ENCODE measurements at places on chromosomes 11 and 22.

DNA sequence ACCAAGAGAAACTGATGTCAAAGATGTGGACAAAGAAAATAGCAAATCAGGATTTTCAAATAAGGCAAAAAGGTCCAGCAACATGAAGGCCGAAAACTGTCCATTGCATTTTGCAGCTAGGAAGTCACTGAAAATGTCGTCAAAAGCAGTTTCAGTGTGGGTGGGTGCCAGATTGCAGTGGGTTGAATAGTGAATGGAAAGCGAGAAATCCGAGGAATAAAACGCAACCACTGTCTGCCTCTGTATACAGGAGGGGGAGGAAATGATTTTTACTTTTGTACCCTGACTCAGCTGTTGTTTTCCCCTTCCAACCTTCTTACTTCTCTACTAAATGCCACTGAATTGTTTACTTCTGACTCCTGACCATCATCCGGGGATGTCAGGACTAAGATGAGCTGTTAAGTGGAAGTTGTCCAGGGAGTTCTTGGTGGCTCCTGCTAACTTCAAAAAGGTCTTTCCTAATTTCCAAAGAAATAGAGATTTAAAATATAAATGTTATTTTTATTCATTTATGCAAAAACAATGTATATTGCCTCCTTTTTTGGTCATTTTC is 64.9 kb upstream of the BIRC3 start:
- DNase-seq: no peak

- no peak for DNase-seq
Observed at GRCh38 chr11:69917529-69917928, 98.3 kb upstream of the FGF3 start.

DNA sequence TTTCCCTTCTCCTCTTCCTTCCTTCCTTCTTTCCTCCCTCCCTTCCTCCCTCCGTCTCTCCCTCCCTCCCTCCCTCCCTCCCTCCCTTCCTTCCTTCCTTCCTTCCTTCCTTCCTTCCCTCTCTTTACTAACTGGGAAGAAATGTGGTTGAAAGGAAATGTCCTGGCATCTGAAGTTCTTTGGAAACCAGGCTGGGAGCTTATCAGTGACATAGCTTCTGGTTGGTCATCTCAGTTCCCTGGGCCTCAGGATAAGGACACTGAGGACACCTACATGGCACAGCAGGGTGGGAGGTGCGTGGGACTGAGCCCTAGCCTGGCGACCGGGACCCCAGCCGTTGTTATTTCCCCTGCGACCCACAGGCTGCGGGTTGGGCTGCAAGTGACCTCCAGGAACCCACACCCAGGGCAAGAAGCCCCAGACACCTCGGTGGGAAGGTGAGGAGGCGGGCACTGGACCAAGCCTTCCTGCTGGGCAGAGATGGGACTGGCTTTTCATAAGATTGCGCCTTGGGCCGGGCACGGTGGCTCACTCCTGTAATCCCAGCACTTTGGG is 1486.5 kb downstream of the TBC1D22A start:
- DNase-seq: no peak

DNA sequence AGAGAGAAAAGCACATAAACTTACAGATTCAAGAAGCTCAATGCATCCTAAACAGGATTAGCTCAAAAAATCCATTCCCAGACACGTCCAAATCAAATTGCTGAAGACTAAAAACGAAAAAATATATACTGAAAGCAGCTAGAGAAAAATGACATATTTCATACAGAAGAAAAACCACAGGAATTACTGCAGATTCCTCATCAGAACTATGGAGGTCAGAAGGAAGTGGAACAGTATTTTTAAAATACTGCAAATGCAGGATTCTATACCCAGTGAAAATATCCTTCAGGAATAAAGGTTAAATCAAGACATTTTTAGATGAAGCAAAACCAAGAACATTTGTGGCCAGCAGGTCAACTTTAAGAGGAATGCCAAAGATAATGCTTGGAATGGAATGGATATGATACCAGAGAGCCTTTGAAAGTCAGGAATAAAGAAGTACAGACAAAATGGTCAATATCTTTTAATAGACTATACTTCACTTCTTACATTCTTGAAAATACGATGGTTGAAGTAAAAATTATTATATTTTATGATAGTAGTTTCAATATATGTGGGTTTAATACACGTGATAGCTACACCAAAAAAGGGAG is 352.9 kb downstream of the CTTN start:
- no peak for DNase-seq

GRCh38 chr22:20383538-20383937 is 10.4 kb upstream of the ZNF74 start:
- DNase-seq: no peak

- no peak for DNase-seq
Observed at GRCh38 chr11:19445771-19446170, 205.0 kb upstream of the E2F8 start.

GRCh38 chr11:117826190-117826570 is 1.6 kb upstream of the FXYD2 start:
- peak; percentile 2 for DNase-seq

DNA sequence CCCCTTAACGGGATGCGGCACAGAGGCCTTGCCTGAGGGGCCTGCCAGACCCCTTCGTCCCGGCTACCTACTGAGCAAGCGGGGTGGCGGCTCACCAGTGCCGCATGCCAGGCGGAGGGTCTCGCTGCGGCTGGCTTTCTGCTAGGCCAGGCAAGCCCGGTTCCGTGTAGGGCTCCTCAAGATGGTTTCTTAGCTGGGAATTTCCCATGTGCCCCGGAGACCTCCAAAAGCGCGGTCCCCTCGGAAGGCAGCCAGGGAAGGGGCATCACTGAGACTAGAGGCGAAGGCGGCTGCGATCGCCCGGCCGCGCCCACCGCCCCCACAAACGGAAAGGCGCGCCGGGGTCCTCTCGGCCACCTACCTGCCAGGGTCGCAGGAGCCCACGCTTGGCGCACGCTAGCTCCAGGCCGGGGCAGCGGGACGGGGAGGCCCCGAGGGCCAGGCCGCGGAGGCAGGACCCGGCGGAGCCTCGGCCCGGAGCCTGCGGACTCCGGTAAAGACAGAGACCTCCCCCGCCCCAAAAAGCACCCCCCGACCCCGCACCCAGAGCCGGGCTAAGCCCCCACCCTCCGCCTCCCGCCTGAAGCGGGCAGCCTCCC is 23.8 kb downstream of the MICAL3 start:
- DNase-seq: peak; percentile 48

DNA sequence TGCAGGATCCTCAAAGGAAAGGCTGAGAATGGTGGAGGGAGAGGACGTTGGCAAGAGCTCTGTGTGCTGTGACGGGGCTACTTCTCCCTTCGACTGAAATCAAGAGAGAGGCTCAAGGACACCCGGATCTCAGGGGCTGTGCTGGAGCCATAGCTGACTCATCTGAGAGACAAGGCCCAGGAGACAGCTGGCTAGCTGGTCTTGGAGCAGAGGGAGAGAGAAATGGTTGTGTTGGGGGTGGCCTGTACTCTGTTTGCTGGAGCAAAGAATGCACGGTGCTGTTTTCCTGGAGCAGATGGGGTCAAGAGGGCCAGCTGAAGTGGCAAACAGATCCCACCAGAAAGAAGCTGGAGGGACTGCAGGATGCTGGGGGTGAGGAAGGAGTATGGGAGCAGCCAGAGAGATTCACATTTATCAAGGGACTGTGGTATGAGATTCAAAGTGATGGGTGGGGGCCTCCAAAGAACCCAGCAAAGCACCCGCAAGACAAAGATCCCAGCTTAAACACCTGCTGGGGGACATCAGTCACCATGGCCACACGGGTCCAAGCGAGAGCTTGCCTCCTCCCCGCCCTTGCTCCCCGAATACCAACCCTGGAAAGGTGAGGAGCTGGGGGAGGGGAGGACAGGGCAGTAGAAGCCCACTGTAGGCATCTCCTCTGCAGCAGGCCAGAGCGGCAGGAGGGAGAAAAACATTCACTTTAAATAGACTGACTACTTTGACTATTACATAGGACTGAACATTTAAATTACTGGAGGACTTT is 40.8 kb downstream of the MAP6 start:
- no peak for DNase-seq

DNA sequence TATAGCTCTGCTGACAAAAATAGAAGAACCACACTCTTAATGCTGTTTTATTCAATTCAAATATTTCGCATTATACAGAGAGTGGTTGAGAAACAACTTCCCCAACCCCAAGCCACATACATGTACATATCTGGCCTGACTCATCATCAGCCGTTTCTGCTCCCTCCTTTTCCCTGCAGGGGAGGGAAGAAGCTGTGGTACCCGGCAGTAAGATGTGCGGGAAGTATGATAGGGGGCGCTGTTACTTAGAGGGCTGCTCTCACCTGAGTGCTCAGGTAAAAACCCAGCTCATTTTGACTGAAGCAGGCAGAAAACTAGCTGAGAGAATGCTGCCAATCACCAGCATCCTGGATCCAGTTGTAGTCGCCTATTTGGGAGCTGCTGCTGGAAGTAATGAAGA is 85.5 kb downstream of the NELL1 start:
- no peak for DNase-seq

DNA sequence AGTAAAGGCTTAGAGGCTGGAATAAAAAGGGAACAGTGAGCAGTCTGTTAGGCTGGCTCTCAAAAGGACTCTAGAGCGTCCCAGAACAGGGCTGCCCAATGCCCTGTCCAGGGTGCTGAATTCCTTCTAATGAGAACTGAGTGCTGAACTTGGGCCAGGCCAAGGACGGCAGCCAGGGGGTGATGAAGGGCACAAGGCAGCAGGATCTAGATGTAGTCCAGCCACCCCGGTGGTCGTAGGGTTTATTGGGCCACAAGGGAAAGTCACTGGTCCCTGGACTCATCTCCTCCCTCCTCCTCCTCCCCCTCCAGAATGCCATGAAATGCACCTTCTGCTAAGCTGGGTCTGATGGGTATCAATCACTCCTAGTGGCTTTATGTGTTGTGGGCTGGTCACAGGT is 19.2 kb downstream of the NPTXR start:
- DNase-seq: peak; percentile 58

GRCh38 chr11:20032577-20033260 is 127.6 kb downstream of the DBX1 start:
- no peak for DNase-seq

DNA sequence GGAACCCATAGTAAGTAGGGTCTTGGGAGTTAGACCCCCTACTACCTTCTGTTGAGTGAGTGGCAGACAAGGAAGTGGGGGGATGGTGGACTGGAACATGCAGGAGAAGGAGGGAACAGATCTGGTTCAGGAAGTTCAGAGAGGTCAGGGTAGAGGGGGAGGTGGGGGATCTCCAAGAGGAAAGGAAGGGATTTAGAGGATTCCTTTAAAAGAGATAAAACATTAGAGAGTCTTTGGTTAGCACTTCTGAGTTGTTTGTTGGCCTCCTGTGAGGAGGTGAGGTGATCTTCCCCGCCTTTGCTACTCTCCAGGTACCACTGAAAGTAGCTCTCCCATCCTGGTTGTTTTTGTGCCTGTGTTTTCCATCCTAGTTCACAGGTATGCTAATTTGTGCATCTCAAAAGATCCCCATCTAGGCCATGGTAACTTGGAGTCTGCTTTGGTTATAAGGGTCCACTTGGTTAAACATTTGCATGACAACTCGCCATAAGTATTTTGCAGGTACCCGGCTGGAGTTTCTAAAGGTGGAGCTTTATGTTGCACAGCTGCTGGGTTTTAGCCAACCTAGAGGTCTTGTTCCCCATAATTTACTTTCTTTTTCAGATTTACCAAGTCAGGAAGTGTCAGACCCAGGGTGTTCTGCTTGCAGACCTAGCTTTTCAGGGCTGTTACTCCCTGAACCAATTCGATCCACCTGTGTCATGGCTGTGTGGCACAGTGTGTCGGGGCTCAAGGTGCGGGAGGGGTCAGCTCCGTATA is 79.3 kb upstream of the SORL1 start:
- DNase-seq: no peak

GRCh38 chr11:8252388-8252787 is 11.3 kb downstream of the LMO1 start:
- no peak for DNase-seq

- no peak for DNase-seq
Observed at GRCh38 chr11:60955571-60955970, 3.6 kb upstream of the SLC15A3 start.

GRCh38 chr11:64406221-64406946 is 47.4 kb downstream of the RPS6KA4 start:
- DNase-seq: no peak
